Inflammatory macrophage treated with lipopolysaccharide for 4 hours (primary cell): ENCODE measurements at places on chromosomes 2 and 18.

DNA sequence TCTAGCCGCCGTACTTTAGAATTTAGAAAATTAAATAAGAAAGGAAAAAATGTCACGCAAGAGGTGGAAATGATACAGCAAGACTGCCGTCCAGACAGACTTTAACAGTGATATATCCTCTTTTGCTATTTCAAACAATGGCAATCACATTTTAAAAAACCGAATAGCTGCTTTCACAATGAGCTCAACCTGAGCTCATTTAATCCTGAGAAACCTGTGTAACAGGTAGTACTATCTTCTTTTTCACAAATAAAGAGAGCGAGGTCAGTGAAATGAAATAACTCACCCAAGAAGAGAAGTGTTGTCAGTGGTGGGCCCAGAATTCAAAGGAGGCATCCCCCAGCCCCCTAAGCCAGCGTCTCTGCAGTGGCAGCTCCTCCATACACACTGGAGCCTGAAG lies 60.7 kb upstream of the DAPL1 start:
- no peak for DNase-seq

- DNase-seq: peak; percentile 66
These were observed at the start of gene WDSUB1 for GRCh38 chr2:159285929-159286708. TSS of gene WDSUB1 (minus strand) at chr2:159286703. CDS start at chr2:159283069, 3,634 bp downstream.

DNA sequence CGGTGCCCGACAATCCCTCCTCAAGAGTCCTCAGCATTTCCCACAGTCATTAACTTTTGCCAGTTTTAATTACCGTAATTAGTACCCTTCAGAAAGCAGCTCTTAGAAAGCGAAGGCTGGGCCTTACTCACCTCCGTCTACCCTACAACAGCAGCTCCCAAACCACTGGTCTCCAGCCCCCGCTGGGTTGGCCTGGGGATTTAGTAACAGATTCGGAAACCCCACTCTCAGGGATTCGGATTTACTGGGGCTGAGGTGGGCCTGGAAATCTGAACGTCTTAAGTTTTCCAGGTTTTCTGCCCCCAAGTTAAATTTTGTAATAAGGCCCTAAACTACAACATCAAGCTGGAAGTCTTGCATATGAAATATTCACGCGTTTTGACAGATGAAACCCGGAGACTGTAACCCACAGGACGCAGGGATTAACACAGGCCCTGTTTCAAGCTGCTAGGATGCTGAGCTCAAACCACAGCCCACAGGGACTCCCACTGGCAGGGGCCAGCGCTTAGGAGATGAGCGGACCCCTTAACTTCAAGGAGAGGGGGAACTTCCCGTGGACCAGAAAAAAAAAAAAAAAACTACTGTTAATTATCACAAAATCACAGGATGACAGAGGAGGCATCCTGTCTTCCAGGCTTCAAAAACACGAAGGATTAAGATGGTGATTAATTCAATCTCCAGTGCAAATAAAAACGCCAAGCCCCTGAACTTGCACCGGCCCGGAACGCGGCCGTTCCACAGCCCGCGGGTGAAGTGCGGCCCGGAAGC lies 985 bp downstream of the ILKAP start:
- no peak for DNase-seq

DNA sequence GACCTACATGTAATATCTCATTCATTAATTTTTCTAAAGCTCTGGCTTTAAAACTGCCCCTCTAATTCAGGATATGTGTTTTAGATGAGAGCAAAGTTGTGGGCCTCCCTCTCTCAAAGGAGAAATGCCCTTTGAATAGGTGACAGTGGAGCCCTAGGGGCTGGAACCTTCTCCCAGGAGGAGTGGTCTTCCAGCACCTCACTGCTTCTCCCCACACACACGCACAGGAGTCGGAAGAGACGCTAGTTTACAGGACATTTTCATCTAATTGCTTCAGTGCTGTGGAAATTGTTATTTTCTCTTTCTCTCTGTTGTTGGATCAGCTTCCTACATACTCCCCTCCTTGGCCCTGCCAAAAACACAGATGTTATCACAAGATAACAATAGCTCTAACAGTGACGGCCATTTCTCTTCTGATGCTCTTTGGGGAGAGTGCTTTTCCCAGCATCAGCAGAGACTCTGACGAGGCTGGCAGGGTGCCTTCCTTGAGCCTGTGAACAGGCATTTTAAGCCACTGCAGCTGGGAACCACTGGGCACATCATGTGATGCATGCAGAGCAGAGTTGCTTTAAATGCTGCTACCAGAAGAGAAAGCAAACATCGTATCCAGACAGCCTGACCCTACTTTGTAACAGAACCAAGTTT lies 209.4 kb upstream of the SP5 start:
- no peak for DNase-seq

DNA sequence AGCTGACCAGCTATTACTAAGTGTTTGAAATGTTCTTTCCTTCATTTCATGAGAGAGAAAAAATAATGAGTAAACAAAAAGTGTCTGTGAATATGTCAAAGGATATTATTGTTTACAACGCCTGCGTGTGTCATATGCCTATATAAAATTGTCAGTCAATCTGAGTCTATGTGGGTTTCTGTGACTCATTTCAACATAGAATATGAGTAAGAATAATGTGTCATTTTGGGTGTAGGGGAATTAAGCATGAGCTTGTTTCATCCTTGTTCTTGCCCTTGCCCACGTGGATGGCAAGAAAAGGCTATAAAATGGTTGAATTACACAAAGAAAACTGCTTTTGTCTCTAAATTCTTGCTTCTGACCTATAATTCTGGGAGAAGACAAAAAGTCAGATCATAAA lies 466.0 kb downstream of the PTH2R start:
- no peak for DNase-seq

GRCh38 chr18:961644-962355 lies 57.1 kb downstream of the ADCYAP1 start:
- DNase-seq: peak; percentile 16

GRCh38 chr18:10530852-10531251 lies 5.0 kb downstream of the NAPG start:
- DNase-seq: no peak

DNA sequence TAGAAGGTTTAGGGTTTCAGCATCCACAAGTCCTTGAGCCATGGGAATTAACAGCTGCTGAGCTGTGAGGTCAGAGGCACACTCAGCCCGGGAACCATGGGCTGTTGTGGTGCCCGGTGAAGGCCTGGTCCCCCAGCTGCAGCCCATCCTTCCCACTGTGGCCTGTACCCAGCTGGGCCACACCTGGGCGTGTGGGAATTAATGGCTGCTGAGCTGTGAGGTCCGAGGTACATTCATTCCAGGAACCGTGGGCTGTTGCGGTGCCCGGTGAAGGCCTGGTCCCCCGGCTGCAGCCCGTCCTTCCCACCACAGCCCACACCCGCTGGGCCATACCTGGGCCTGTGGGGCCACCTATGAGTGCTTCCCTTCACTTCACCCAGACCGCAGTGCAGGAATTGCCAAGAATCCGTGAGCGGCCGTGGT lies 25.2 kb downstream of the TMEM18 start:
- DNase-seq: no peak

- peak; percentile 88 for DNase-seq
These were observed 14.7 kb downstream of the NIFK start for GRCh38 chr2:121721926-121722325.

DNA sequence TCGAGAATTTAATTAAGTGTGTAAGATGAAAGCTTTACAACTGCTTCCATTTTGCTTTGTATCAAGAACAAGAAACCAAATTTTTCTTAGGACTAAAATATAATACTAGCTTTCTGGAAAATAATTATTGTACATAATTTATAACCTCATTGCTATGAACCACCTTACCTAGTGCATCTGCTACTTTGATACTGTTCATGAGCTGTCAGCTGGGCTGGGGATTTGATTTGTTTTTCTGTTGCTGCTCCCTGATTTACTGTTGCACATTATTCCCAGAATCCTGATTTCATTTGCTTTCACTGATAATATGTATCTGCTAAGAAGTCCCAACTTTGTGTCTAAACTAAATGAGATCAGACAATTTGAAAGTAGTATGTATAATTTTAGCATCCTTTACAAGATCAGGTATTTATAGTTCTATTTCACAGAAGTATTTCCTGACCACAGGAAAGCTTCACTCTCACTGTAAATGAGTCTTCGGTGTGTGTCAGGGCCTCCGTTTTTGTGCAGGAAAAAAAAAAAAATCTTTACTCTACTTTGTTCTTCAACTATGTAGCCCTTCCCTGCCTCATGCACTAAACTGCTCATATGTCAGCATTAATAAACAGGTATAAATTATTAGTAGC lies 105.6 kb upstream of the CCDC150 start:
- DNase-seq: no peak

DNA sequence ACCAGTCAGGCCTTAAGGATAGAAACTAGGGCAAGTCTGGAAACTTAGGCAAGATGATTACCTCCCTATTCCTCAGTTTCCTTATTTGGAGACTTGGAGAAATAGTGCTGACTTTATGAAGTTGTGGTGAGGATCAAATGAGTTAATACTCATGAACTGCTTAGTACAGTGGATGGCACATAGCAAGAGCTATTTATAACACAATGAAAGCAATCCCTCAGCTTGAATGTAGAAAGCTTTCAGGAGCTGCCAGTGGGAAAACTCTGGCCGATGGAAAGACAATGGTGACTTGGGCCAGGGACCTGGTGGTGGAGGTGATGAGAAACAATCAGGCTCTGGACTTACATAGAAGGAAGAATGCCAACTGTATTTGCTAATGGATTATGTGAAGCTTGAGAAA lies 269.4 kb upstream of the THUMPD2 start:
- DNase-seq: no peak
